ENCODE measurements at places on chromosomes 4 and X.
A peak's percentile ranks its signal among the peaks of the same experiment; 100 is the strongest.

DNA sequence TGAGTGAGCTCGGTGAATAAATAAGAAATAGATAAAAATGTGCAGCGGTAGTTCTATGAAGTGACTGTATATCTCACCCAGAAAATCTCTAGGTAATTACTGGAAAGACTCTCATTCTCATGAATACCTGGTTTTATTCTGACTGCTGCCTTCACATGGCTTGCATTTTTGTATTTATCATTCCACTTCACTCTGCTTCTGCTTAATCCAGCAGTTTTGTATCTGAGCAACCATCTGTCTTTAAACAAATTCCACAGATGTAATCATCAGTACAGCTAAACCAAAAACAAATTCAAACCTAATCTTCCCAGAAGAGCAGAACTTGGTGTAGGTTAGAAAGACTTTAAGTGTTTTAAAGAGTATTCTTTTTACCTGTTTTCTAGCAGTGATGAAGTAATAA lies 11.2 kb upstream of the ALB start:
- no peak for DNase-seq

DNA sequence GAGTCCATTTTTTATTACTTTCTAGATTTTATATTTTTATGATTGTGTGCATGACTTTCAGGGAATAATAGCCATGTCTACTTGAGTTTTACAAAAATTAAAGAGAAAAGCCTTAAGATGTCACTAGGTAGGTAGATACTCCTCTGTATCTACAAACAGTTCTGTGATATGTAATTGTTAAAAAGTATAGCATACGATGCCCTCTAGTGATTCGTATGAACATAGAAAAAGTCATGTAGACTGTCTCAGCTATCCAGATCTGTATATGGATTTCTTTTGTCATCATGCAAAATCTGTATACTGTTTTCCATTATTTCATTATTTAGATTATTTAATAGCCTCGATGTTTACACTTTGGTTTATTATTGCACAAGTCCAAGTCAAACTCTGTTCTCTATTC lies 856.6 kb downstream of the CENPC start:
- peak; percentile 41 for DNase-seq

- DNase-seq = peak; percentile 59
Measured at GRCh38 chr4:123893011-123893981, 496.7 kb downstream of the SPRY1 start.

DNA sequence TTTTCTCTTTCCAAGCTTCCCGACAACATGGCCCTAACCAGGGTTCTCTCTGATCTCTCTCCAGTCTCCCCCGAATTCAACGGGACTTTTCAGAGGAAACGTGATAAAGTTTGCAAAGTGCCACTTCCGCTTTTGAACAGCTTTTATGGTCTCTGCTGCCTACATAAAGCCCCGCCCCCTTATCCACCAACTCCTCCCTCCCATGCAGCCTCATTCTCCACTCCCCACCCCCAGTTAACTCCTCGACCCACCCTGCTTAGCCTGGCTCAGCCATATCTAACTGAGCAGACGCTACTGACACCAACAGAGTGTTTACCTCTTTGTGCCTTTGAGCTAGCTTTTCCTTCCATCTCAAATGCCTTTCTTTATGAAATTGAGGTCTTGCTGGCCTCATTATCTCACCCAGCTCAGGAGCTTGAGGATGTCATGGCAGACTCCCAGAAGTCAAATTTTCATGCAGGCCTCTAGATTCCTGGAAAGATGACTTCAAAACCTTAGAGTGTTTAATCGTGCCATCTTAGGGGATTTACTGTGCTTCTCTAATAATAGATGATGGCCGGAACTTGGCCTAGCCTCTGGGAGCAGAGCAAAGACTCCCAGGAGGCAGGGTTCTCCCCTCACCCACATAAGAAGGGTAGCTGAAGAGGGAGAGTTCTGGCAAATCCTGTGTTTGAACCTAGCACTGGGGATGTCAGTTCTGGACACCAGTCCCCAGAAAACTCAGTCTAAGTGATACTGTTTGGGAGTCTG lies 606.0 kb downstream of the BCOR start:
- peak; percentile 12 for DNase-seq

DNA sequence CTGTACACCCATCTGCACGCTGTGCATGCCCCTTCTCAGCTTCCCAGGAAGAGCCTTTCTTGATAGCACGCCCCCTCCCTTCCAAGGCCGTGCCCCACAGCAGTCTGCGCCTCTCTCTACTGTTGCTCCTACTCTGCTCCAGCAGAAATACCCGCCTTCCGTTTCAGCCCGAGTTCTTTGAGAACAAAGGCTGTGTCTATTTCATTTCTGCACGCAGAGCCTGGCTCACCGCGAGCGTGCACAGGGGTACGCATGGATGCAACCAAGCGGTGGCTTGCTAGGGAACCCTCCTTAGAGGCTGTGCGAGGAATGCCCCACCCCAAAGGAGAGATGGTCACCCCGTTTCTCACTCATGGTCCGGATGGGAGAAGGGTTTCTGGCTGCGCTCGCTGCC lies 485 bp downstream of the AADAT start:
- DNase-seq = peak; percentile 73

DNA sequence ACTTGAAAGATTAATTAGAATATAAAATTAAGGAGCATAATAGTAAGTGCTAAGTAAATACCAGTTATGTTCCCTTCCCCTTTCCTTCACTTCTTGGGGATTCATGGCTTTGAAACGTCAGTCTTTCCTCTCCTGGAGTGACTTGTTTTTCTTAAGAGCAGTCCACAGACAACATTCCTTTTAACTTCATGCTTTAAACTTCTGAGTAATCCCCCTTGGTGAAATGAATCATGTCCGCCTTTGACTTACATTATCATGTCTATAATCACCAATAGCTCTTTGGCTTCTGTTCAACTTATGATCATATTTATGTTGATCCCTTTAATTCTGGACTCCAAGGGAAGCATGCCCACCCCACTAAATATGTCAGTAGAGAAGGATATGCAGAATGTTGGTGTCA lies 1012.1 kb upstream of the SLIT2 start:
- no peak for DNase-seq

DNA sequence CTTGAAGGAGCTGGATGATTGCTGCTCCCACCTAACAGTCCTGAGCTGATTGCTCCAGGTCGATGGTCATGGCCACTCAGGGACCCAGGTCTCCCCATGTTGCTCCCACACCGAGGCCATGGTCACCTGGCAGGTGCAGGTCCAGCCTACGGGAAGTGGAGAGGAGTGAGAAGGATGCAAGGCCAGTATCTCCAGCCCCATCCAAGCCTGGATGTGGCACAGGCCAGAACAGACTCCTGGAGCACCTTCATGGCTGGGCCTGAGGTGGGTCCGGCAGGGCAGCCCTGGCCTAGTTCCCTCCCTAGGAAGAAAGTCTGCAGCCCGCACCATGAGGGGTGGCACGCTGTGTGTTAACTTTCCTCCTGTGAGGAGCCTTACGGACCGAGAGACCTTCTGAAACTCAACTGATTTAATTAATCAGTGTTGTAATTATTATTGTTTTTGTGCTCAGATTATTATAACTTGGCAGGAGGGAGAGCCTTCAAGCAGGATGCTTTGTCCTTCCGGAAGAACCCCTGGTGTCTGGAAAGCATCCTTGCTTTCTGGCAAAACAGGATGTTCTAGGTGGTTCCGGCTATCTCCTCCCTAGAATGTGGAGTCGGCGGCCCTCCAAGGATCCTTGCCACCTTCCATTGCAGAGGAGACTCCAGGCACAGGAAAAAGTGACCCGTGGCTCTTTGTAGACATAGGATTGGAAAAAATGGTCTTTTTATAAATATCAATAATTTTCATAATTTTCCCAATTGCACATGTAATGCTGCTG lies 92.3 kb upstream of the ADRA2C start:
- no peak for DNase-seq

- DNase-seq = no peak
Measured at GRCh38 chr4:58600290-58600689, 1490.1 kb upstream of the IGFBP7 start.

- DNase-seq = no peak
Measured at GRCh38 chr4:187276736-187277408, 553.2 kb upstream of the FAT1 start.

DNA sequence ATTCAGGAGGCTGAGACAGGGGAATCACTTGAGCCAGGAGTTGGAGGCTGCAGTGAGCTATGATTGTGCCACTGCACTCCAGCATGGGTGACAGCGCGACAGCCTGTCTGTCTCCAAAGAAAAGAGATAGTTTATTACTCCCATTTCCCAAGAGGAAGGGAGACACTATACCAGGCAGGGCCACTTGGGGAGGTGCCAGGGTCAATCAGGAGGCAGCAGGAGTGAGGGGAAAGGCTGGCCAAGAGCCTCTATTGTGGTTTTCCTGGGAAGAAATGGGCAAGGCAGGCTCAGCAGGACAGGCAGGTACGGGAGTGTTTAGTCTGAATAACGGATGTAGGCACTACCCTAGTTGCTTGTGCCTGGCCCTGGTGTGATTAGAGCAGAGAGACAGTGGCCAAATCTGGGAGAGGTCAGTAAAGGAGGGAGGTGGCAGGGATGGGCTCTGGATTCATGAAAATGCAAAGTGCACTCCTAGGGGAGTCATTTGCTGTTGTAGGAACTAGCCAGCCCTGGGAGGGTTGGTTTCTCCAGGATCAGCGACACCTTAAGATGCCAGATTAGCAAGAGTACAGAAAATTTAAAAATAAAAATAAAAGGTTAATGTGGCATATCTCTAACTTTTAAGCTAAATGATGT lies 20.2 kb upstream of the CDKN2AIP start:
- DNase-seq = no peak

Measured in NCI-H82 (cell line).